ENCODE measurements at places on chromosomes 4 and X.

- DNase-seq: no peak
Observed at GRCh38 chr4:99950913-99951254, 809 bp upstream of the H2AZ1 start.

GRCh38 chr4:82792912-82793649 is 5.5 kb downstream of the SCD5 start:
- DNase-seq: no peak

GRCh38 chr4:48195853-48196252 is 61.8 kb upstream of the TXK start:
- DNase-seq: no peak

GRCh38 chr4:38948551-38948950 is 80.9 kb downstream of the FAM114A1 start:
- no peak for DNase-seq
